ENCODE measurements at places on chromosomes 1 and 21.

GRCh38 chr1:64515427-64515826 lies 45.5 kb downstream of the CACHD1 start:
- DNase-seq: peak; percentile 12

DNA sequence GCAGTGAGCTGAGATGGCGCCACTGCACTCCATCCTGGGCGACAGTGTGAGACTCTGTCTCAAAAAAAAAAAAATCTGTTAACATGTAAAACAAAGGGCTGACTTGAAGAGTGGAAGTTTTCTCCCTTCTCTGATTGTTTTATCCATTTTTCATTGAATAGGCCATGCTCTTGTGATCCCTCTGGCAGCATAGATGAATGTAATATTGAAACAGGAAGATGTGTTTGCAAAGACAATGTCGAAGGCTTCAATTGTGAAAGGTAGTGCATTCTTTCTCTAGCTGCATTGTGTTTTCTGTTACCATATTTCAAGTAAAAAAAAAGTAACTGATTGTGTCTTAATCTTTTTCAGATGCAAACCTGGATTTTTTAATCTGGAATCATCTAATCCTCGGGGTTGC lies 69.6 kb upstream of the LAMC2 start:
- DNase-seq: no peak

- DNase-seq: no peak
Measured at GRCh38 chr1:217205578-217205977, 425.3 kb downstream of the GPATCH2 start.

- DNase-seq: no peak
Measured at GRCh38 chr1:206496131-206496793, 11.1 kb upstream of the RASSF5 start.

All from hypothalamus (tissue), 51 donors.